ENCODE measurements at places on chromosomes 6 and 20.

GRCh38 chr6:125307150-125307838 is 5.5 kb upstream of the HDDC2 start:
- DNase-seq, result no peak

DNA sequence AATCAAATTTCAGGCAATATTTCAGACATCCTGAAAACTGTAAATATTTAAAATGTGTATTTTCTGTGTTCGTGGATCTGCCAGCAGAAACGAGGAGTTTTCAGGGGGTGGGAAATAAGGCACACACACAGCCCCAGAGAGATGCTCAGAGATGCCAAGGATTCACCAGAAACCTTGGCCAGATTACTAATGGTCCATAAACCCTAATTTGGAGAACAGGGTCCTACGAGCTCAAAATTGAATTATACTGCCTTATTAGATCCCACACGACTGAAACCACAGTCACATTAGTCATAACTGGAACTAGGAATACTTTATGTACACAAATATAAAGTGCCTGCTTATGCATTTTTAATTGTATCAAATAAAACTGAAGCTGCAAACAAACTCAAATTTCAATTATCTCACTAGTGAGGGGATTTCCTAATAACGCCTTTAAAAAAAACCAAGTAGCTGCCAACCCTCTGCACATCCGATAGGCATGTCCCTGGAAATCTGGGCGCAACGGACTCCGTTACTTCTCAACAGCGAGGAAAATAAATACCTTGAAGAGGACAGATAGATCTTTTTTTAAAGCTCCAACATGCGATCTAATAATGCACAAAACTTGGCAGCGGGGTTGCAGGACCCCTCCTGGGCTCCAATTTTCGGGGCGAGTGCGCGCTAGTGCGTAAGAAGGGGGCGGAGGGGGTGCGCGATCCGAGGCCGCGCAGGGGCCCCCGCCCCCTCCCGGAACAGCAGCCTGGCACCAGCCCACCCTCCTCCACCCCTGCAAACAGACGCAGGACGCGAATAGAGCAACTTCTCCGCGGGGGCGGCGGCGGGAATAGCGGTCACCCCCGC is 897 bp downstream of the CHD6 start:
- peak; percentile 54 for DNase-seq

GRCh38 chr20:10578607-10579006 is 95.2 kb downstream of the JAG1 start:
- no peak for DNase-seq

DNA sequence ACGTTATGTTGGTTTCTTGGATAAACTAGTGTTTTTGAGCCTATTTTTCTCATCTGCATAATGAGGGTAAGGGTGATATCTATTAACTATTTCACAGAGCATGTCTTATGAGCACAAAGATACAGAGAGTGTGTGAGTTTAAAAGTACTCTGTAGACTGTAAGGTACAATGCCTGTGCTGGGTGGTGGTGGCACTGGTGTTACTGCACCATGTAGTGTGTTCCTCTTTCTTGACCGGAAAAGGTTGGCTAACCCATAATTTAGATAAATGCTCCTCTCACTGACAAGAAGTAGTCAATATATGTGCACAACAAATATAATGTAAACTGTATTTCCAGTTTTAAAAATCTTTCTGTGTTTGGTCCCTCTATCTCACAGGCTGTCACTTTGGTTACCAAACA is 116.2 kb upstream of the MMS22L start:
- no peak for DNase-seq

GRCh38 chr6:139430899-139431601 is 56.6 kb upstream of the CITED2 start:
- no peak for DNase-seq

DNA sequence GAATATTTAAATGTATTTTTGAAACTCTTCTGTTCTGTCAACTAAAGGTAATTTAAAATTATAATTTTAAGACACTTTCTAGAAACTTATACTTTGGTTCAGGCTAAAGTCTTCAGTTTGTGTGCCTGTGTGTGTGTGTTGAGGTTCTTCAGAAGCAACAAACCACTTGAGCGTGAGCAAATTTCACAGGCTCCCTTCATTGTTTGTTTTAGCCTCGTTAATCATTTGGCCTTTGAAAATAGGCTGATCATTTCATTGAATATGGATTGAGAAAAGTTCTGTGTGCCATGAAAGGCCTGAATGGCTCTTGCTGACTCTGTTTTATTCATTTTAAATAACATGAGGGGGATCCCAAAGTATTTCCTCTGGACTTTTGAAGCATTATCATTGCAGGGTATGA is 420.1 kb downstream of the CDKAL1 start:
- no peak for DNase-seq

- no peak for DNase-seq
These were observed 126.4 kb upstream of the CD93 start for GRCh38 chr20:23212464-23212995.

- DNase-seq, result no peak
These were observed 158.5 kb downstream of the SASH1 start for GRCh38 chr6:148501178-148501590.

GRCh38 chr6:11054722-11055121 is 10.6 kb upstream of the ELOVL2 start:
- DNase-seq, result no peak

DNA sequence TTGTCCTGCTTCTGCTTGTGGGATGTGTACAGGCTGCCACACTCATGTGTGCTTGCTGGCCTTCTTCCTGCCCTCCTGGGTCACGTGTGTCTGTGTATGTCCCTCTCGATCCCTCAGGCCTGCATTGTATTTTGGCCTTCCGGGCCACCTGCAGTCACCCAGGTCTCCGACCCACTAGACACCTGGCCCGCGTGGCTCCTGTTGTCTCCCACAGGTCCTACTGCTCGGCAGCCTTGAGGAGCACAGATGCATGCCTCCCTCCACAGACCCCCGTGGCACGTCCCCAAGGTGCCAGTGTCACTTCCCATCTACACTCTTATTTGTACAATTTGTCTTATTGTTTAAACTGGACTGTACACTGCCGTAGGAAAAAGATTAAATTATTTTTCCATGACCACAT is 43.1 kb downstream of the FOXC1 start:
- DNase-seq, result no peak

DNA sequence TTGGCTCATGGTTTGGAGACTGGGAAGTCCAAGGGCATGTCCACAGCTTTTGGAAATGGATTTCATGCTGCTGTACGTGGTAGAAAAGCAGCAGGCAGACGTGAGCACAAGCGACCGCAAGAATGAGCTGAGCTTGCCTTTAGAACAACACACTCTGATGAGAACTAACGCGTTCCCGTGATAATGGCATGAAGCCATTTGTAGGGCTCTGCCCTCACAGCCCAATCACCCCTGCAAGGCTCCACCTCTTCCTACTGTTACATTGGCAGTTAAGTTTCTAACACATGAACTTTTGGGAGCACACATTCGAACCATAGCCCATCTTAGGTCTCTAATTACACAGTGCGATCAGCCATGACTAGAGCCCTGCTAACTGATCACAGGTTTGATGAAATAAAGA is 107.5 kb upstream of the TMEM170B start:
- no peak for DNase-seq

DNA sequence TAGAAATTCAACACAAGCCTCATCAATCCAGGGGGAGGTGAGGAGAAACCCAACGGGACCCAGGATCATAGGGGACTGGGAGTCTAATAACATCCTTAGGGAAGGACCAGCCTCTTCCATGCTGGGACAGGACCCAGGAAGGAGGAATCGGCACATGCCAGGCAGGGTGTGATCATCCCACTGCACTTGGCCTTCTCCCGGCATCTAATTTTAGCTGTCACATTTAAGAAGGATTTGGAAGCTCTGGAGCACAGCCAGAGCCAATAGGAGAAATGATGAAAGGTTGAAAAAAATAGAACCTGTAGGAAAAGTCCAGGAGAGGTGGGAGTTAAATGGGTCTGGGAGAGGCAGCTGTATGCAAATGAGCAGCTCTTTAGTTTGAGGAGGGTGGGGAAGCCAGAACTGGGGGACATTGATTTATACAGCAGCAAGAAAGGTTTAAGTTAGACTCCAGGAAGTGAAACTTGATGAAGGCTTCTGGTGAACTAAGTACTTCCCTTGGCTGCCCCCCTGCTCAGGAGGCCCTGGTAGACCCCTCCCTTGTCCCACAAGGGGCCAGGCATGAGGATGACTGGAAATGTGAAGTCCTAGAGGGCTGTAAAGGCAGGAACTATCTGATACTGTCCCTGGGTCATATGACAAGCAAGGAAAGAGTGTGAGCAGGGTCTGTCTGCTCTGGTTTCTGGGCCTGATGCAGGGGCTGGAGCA is 260.3 kb downstream of the LRFN2 start:
- DNase-seq, result no peak

- no peak for DNase-seq
These were observed 338.7 kb upstream of the RUNX2 start for GRCh38 chr6:44989391-44989790.

GRCh38 chr6:18327626-18328025 is 59.5 kb upstream of the RNF144B start:
- peak; percentile 37 for DNase-seq

GRCh38 chr20:55160996-55161395 is 685.6 kb downstream of the DOK5 start:
- no peak for DNase-seq

DNA sequence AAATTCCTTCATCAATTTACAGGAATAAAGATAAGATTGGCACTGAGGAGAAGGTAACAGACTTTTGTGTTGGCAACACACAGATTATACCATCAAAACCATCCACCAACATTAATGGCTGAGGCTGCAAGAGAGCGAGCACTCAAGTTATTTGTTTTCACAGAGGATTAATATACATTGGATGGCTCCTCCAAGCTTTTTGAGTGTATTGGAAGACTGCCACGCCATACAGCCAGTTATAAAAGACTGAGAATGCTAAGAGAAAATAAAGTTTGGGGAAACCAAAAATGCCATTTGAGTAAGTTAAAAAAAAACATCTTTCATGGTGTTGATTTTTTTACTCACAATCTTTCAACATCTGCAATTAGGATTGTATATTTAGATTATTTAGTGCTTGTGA is 973.8 kb upstream of the SLC35B3 start:
- no peak for DNase-seq

GRCh38 chr6:73309535-73309784 is 44.6 kb downstream of the DPPA5 start:
- DNase-seq, result no peak

- DNase-seq, result no peak
These were observed 79.8 kb upstream of the KIF25 start for GRCh38 chr6:167917551-167918154.

DNA sequence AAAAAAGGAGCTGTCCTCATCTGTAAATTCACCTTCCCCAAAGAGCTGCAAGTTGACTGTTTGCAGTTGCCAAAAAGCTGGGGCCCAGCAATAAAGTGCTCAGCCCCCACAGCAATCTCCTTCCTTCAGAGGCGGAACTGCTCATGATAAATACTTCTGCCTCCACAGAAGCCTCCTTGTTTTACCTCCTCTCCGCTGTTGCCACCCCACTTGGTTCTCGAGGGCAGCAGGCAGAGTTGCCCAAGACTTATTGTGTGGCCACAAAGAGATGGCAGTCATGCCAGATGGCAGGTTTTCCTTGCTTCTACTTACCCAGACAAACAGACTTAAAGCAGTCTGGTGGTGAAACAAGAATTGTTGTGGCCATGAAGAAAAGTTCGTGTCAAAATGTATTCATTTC is 66.3 kb downstream of the SLX4IP start:
- DNase-seq, result no peak

DNA sequence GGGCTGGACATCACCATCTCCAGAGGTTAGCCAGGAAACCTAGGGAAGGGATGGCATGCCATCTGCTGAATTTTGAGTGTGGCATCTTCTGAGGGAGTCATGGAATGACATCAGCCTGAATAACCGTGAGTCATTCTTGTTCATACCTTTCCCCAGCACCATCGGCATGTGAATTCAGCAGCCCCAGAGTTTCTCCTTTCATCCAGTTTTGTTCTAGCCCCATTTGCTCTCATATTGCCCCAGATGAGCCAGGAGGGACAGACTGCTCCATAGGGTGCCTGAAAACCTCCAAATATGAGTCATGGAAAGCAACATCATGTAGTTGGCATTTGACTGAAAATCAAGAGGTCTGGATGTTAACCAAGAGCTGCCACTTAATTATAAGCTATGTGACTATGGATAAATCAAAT is 219.2 kb upstream of the SGK1 start:
- no peak for DNase-seq

DNA sequence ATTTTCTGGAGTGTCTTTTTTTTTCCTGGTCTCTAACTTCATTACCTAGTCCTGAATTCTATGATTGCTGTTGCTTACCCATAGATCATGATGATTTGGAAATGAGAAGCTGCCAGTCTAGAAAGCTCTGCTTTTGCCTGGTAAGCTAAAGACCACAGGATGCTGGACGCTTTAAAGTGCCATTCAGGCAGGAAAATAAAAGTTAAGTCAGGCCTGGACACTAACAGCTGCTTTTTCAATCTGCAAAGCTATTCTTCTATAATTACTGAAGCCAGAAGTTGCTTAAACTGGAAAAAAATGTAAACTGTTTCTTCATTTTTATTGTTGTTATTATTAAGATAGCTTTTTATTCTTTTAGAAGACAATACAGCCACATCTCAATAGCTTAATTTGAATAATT is 129.8 kb upstream of the SPACA1 start:
- no peak for DNase-seq

DNA sequence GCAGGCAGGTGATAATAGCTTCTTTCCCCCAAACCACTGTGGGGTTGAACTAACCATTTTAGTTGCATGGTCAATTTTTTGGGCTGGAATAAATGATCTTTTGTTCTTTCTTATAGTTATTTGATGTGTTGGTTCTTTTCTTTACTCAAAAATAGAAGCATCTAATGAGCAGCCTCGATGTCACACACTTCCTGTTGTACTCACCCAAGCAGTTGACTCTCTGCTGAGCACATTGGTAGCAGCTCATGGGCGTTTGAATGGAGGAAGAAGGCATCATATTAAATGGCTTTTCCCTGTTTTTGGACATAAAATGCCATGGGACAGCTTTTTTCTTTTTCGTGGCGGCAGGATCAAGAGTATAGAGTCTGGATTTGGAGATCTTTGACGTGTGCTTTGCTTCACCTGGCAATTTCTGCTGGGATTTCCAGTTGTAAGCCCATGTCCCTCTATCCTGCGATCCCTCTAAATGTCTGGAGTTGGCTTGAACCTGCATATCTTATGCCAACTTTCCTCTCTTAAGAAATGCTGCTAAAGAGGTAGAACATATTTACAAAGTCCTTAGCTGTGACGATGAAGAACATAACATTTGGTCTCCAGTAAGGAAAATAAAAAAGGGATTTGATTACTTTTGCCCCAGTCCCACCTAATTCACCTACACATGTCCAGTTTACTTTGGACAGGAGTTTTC is 268.3 kb downstream of the PRL start:
- peak; percentile 58 for DNase-seq

All from GM12865 (cell line).